Transverse colon (tissue), 4 donors: ENCODE measurements at places on chromosomes 6 and 20.

DNA sequence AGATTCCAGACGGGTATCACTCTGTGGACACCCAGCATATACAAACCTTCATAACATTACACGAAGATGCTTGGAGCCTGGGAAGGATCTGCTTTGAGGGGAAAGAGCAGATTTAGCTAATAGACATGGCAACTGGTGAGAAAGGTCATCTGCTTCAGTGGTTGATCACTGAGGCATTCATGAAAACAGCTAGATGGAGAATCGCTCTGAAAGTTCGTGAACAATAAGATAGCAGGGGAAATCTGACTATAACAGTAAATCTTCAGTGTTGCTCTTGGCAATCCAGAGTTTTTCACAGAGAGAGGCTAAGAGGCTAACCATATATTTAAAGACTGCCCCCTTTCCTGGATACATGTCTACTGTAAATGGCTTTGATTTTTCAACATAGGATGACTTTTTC lies 245.3 kb downstream of the FARS2 start:
- DNase-seq: no peak

- DNase-seq: no peak
These were observed 14.7 kb upstream of the RAB22A start for GRCh38 chr20:58294497-58295455.

- DNase-seq: no peak
These were observed 1.3 kb downstream of the SULF2 start for GRCh38 chr20:47783828-47784598.

DNA sequence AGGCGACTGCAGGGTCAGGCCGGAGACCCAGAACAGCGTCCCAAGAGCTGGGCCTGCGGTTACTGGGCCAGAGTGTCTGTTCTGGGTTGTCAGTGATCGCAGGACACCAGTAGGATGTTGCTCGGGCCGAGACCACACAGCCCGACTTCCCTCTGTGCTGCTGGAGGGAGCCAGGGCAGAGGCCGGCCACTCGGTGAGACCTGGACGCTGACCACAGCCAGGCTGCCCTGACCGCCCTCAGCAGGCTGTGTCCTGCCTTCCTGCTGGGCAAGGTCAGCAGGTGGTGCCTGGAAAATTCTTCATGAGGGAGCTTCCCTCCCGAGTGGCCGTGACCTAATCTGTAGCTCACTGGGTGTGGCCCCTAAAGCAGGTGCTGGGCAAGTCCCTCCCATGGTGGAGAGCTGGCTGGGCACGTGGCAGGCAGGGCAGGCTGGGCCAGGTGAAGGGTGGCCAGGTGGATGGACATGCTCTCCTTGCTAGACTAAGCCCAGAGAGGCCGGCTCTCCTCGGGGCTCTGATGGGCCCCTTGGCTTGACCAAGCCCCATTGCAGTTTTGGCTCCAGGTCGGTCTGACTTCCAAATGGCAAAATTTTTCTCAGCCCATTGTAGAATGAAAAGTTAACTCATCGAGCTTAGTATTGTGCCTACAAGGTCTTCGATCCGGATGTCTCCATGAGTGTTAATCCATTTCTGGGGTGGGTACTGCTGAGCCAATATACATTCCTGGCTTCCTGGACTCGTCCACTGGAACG lies 1.9 kb downstream of the SLCO4A1 start:
- peak; percentile 81 for DNase-seq

- no peak for DNase-seq
These were observed 223.4 kb downstream of the SLC24A3 start for GRCh38 chr20:19435821-19436220.

DNA sequence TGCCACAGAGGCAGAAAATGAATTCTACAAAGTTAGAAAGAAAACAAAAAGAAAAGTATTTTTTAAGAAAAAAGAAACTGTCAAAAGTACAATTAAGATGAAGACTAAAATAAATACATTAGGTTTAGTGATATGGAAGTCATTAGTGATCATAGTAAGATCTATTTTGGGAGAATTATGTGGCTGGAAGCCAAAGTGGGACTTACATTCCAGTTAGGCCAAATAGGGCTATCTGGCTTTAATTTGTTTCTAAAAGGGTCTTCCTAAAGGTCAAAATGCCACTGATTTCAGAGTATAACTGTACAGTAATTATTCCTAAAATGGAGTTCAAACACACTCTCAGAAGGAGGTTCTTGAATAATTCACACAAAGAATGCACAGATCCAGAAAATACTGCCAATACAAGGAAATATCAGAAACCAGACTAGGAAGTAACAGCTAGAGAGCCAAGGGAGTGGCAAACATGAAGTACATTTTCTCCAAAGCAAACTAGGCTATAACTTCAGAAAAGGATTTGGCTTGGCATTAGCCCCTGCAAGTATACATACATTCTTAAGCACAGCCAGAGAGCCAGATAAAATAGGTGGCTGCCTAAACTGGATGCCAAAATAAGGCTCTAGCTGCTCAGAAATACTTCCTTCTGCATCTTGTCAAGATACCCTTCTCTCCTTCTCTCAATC lies 45.3 kb downstream of the PDSS2 start:
- no peak for DNase-seq

- DNase-seq: no peak
These were observed 93.2 kb downstream of the FOXA2 start for GRCh38 chr20:22491194-22491505.

DNA sequence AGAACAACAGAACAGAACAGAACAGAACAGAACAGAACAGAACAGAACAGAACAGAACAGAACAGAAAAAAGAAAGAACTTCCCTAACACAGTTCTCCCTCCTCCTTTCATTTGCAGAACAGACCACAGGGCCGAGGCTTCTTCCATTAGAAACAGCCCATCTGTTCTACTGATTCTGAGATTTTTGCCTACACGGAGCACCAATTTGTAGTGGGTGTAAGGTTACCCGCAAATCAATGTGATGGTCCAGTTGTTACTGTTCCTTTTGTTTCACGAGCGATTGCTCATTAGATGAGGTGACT lies 734 bp upstream of the OGFRL1 start:
- DNase-seq: no peak

DNA sequence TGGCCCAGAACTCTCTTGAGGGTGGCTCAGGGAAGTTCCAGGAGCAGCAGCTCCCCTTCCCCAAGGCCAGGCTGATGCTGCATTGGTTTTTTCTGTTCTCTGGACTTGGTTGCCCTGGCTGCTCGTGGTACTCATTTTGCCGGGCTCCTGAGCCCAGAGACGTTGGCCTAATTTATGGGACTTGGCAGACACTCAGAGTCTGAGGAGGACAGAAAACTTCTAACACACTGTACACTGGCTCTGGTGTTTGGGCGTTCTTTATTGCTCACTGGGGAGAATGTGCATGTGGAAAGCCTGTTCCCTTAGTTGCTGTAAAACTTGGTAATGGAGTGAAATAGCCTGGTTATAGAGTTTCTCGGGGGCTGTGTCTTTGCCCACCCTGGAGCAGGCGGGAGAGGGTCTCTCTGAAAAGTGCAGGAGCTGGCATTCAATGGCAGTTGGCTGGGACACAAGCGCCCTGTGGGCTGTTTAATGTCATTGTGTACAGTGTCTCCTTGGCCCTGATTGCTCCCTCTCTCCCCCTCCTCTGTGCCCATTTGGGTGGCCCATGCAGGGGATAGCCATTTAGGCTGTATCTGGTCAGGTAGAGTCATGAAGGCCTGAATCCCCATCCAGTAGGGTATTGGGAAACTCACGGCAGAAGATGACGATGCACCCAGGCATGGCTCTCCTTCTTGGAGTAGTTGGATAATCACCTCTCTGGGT lies 109.3 kb downstream of the CDC5L start:
- no peak for DNase-seq

DNA sequence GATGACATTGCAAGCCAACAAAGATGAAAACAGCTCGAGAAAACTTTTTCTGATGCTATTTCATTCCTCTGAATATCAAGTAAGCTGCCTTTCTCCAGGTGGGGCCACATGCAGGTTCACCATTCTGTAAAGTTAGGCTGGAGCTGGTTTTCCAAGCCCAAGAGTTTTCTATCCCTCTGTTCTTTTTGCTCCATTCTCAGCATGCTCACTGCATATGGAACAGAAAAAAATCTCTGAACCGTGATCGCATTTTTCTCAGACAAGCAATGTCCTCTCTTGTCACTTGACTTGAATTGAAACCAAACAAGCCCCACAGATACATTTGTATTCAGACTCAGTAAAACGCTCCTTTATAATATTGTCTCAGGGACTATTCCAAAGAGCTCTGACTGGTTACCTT lies 451.6 kb downstream of the FRK start:
- DNase-seq: no peak
